Activated T-cell treated with anti-CD3 and anti-CD28 coated beads for 4 hours (primary cell): ENCODE measurements at places on chromosomes 12 and 14.

GRCh38 chr14:104687601-104688504, 1.6 kb upstream of the INF2 start:
- DNase-seq = no peak

DNA sequence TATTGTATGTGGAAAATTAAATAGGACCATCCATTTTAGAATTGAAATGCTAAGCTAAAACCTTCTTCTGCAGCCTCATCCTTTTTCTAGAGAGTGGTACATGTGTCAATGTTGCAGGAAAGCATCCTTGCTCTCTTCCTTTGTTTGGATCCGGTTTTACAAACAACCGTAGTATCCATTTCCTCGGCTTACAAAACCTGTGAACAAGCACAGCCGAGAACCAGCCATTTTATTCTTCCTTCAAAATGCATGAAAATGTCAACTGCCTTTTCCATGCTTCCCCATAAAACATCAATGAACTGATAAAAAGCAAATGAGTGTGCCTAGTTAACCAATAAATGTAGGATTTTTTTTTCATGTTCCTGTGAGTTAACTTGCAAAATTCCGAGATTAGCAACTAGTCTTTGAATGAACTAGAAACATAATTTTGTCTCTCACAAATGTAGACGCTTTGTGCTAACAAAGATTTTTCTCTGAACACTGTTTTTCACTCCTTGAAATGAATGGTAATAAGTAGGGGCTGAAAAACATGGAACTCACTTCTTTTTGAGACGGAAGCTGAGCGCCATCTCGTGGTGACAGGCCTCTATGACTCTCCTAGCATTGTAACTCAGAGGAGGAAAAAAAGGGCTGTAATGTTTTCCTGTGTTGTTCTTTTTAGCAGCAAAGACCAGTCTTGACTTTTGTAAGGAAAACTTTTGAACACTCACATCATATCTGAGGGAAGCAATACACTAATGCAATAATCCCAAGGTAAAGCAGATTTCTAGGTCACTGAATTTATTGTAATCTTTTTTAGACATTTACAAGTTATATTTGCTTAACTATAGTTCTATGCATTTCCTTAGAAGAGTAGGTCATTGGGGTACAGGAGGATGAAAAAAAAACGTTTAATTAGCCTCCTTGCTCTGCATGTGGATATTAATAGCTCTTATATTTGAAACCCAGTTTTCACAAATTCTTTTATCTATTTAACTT, 157.4 kb upstream of the FOXG1 start:
- DNase-seq = no peak

DNA sequence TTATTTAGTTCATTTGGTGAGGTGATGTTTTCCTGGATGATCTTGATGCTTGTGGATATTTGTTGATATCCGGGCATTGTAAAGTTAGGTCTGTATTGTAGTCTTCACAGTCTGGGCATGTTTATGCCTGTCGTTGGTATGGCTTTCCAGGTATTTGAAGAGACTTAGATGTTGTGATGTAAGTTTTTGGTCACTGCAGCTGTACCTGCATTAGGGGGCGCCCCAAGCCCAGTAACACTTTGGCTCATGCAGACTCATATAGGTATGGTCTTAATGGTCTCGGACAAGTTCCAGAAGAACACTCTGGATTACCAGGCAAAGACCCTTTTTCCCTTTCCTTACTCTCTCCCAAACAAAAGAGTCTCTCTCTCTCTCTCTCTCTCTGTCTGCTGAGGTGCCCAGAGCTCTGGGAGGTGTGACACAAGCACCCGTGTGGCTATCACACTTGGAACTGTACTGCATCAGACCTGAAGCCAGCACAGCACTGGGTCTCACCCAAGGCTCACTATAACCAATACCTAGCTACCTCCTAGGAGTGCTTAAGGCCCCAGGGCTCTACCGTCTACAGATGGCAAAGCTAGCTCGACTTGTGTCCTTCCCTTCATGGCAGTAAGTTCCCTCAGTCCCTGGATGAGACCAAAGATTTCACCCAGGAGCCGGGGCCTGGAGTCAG, 425.8 kb upstream of the ATXN7L3B start:
- DNase-seq = no peak

- peak; percentile 70 for DNase-seq
Measured at GRCh38 chr14:91173221-91173670, 59.4 kb downstream of the DGLUCY start.

- DNase-seq = no peak
Measured at GRCh38 chr14:96184737-96185136, 19.9 kb upstream of the BDKRB2 start.

DNA sequence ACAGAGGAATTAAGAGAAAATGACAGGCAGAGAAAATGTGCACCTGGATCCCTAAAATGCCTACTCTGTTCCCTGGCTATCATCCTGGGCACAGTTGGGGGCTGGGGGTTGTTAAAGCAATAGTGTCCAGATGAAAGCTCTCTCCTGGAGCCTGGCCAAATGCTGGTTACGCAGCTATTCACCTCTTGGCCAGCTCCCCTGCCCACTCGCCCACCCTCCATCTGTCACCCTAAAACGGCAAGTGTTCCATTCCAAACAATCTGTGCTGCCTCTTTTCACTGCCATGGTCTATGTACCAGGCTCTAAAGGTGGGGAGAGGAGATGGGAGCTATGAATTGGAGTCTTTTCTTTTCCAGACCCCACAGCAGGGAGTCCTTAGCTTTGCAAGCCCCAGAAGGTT, 24.7 kb upstream of the NPFF start:
- no peak for DNase-seq

GRCh38 chr14:79967453-79967852, 243.9 kb downstream of the DIO2 start:
- no peak for DNase-seq

GRCh38 chr14:56416213-56416612, 163.4 kb upstream of the TMEM260 start:
- DNase-seq = no peak

DNA sequence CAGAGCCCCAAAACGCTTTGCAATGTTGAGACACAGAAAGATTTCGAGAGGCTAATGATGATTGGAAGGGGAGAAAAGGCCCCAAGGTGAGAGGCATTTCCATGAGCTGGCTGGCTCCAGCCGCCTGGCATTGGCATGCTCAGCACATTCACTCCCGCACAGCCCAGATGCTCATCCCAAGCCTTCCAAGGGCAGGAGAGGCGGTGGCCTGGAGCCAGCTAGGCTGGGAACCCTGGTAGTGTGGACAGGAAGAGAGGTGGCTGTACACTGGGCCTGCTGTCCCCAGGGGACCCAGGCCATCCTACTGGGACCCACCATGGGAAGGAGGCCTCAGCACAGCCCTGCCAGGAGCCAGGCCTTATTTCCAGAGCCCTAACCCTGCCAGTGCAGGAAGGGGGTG, 72.2 kb downstream of the SPTB start:
- no peak for DNase-seq

DNA sequence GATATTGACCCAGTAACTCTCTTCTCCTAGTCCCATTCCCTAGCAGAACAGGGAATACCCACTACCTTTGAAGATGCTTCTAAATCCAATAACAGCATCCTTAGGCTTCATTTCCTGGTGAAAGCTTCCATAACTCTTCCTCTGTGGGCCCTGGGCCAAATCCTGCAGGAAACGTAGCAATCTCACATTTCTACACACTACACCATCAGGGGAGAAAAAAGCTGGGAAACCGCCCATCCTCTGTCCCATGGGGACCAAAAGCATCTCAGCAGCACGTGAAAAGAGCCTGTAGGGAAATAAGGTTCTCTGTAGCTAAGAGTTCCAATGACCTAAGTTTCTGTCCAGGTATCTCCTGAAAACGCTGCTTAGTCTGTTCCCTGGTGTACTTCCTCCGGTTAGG, 340.2 kb downstream of the DPF3 start:
- DNase-seq = no peak

GRCh38 chr12:51090705-51091229, 7.4 kb upstream of the CSRNP2 start:
- DNase-seq = no peak

- no peak for DNase-seq
Measured at GRCh38 chr12:105522166-105522825, 191.8 kb downstream of the C12orf75 start.

DNA sequence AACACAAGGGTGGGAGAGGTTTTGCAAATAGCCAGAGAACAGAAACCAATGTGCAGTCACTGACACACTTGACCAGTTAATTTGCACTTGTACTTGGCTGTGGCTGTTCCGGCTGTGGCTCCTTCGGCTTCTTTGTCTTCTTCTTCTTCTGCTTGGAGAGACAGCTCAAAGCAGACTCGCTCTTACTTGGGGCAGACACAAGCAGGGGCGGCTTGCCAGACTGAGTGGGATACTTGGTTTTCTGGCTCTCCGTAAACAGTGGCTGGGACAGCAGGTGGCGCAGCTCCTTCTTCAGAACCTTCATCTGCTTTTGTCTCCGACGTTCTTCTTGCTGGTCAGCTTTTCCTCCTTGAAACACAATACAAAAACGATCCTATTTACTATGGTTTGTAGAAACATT, 25.0 kb downstream of the OTUB2 start:
- no peak for DNase-seq

- no peak for DNase-seq
Measured at GRCh38 chr14:59601056-59601455, 24.4 kb upstream of the CCDC175 start.

- no peak for DNase-seq
Measured at GRCh38 chr12:6866920-6867412, 365 bp upstream of the TPI1 start.

GRCh38 chr14:98741523-98741922, 530.5 kb downstream of the BCL11B start:
- no peak for DNase-seq
